Smooth muscle cell of the brain vasculature (primary cell): ENCODE measurements at places on chromosomes 12 and 14.

DNA sequence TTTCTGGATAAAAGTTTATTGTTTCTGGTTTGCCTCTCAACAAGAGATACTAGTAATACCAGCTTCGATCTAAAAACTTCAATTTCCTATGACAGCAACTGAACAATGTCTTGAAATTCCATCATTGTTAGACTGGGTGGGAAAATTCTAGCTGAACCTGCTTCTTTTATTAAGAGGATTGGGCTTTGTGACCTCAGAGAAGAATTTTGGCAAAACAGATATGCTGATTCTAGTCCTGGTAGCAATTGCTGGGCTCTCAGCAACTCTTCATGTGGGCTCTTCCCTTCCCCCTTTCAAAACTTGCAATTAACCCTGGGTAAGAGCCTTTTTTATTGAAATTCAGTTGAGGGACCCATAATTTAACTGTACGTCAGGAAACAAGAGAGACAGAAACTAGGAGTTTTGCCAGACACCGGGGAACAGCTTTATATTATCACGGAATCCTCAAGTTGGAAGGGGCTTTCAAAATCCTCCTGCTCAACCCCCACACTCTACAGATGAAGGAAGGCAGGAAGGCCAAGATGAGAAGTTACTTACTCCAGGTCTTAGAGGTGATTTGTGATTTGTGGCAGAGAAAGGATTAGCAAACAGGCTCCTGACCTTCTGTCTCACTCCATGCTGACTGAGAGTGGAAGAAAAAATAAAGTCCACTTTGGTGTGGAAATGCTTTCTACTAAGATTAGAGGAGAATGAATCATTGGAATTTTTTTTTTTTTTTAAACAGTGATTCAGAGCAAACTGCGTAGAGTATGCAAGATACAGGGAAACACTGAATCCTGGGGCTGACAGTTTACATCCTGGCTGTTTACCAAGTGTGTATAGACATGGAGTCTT lies 239.0 kb upstream of the ATP2B1 start:
- peak; percentile 43 for DNase-seq

- no peak for DNase-seq
These were observed 92.0 kb downstream of the IRF2BPL start for GRCh38 chr14:76936483-76936882.

DNA sequence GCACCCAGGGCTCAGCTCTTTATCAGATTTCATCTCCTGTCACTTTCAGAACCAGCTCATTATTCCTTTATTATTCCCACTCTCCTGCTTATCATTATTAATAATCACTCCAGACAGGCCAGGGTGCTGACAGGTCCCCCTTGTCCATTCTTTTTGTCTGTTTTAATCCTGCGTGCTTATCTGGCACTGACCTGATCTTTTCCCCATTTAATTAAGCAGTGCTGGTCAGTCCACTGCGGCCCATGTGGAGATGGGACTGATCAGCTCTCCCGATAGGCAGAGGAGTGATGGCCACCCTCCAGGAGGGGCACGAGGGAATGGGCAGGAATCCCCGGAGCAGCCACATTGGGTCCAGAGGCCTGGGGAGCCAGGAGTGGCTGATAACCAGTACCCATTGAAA lies 55.5 kb upstream of the GPATCH2L start:
- no peak for DNase-seq

GRCh38 chr14:59362513-59362912 lies 102.7 kb downstream of the GPR135 start:
- no peak for DNase-seq

DNA sequence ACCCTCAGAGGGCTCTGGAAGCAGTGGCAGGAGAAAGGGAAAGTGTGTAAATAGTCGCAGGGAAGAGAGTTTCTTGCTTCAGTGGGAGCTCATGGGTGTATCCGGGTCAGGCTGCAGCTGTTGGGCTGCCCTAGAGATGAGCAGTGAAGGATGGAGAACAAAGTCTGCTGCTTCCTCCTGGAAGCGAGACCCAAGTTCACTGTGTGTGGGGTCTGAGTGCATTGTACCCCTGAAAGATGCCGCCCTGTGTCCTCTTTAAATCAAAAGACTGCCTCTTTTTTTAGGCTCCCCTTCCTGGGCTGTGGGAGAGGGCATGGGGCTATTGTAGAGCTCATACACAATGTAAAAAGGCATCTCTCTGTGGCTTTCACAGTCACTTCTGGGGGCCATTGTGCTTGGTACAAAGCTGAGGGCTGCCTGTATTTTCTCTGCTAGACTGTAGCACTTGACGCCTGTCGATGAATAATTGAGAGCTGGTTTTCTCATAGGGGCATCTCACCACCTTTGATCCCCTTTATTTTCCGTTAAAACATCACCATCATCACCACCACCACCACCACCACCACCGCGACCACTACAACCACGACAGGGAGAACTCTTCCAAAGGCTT lies 16.7 kb downstream of the CHST11 start:
- no peak for DNase-seq

GRCh38 chr14:26598081-26598671 lies 343 bp upstream of the NOVA1 start:
- peak; percentile 44 for DNase-seq

DNA sequence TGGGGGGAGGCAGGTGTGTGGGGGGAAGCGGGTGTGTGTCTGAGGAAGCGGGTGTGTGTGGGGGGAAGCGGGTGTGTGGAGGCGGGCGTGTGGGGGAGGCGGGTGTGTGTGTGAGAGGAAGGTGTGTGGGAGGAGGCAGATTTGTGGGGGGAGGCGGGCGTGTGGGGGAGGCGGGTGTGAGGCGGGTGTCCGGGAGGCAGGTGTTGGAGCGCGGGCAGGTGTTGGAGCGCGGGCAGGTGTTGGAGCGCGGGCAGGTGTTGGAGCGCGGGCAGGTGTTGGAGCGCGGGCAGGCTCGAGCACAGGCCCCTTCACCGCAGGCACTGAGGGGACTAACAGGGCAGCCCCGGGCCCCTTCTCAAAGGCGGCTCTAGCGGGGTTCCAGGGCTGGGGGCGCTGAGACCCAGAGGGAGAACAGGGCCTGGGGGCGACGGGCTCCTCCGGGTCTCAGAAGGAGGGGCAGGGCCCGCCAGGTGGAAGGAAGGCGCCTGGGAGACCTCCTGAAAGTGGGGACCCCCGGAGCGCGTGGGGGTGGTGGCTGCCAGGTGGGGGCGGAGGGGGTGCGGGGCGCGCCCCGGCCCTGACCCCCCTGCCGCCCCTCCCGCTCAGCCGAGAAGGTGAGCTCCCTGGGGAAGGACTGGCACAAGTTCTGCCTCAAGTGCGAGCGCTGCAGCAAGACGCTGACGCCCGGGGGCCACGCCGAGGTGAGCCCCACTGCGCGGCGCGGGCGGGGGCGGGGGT lies 3.2 kb downstream of the CRIP2 start:
- DNase-seq = no peak

DNA sequence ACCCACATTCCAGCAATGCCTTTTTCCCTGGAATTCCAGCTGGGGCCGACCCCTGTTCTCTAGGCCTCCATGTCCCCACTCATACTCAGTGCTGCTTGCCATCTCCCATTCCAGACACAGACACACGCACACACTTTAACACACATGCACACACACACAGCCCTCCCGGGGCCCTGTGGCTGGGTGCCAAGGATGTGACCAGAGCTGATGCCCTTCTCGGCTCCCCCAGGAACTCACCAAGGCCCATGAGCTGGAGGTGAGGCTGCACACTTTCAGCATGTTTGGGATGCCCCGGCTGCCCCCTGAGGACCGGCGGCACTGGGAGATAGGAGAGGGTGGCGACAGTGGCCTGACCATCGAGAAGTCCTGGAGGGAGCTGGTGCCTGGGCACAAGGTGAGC lies 4.3 kb downstream of the PLEKHG6 start:
- DNase-seq = no peak

DNA sequence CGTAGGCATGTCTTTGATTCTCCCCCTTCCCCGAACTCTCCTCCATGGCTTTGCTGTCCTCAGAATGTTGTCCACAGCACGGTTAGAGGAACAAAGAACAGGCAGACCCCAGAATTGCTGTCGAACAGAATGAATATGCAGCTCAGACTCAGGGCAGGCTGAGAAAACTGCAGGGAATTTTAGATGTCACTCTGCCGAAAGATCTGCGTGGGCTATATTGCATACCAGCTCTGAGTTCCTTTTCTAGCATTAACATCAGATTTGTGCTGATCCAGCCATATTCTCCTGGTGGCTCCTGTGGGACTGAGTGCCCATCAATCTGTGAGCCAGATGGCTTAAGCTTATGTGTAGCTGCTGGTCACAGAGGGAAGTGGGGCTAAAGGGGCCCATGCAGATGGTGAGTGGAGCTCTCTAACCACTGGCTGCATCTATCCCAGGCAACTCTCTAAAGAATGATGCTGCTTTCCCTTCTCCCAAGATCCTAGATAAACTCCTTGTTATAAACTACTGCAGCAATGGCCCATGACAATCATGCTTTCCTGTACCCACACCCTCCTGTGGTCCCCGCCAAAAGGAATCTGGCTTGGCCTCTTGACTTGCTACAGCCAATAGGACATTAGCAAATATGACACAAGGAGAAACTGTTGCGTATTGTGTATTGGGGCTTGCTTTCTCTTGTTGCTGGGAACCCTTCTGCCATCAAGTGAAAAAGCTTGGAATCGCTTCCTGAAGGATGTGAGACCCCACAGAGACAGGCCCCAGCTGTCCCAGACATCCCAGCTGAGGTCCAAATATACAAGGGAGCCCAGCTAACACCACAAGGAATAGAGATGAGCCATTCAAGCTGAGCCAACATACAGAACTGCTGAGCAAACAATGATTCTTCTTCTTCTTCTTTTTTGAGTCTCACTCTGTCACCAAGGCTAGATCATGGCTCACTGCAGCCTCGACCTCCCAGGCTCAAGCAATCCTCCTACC lies 101.3 kb downstream of the FOXN3 start:
- no peak for DNase-seq

DNA sequence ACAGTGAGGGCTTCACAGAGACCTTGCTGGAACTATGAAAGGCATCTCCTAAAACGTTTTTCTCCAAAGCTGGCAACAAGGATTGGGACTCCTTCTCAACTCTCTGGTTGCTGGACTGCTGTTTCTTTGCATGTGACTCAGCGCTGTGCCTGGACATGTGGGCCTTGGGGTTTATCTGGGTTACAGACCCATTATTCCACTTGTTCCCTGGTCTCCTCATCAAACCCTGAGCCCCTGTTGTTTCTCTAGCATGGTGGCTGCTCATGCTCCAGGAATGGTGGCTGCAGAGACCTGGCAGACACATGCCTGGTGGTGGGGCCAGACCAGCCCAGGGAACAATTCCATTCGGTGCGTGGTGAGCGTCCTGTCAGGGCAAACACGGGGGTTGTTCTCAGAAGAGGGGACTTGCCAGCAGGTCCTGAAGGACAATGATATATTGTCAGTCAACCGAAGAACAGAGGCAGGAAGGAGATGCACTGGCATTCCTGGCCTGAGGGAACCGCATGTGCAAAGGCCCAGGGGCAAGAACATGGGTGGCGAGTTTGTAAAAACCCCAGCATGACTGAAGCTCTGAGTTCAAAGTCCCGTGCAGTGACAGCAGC lies 320.1 kb upstream of the RTL1 start:
- no peak for DNase-seq

DNA sequence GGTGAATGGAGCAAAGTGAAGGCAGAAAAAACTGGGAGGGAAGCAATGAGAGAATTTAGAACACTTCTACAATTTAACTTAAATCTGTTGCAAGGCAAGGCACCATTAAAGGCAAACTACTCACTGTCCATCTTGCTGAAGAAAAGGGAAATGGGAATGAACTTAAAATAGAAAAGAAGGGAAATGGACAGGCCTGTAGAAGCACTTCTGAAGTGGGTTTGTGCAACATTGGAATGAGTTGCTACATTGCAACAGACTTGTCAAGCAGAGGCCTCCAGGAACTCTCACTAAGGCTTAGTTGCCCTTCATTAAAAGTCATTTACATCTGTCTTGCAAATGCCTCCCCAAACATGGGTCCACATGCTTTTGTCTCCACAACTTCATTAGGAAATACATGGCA lies 13.7 kb upstream of the OR10AD1 start:
- DNase-seq = no peak

DNA sequence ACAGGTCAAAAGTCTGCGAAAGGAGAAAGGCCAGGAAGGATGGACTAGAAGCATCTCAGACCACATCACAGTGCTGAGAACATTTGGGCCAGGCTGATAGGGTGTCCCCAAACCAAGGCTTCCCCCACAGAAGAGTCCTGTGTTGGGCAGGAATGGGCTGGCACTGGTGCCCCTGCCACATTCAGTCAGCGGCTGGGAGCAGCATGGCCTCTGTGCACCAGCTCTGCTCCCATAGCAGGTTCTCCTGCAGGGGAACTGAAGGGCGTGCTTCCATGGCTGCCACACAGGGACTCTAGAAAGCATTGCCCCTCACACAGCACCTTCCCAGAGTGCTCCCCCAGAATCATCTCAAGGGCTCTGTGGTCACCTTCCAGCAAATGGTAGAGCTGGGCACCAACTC lies 17.5 kb downstream of the EVL start:
- no peak for DNase-seq

- no peak for DNase-seq
These were observed 245.0 kb upstream of the PELI2 start for GRCh38 chr14:55873169-55873568.

- no peak for DNase-seq
These were observed 23.5 kb downstream of the P2RX2 start for GRCh38 chr12:132641811-132642650.

- DNase-seq = no peak
These were observed 60.4 kb upstream of the FAR2 start for GRCh38 chr12:29088611-29089219.

GRCh38 chr14:102965282-102965681 lies 42.8 kb downstream of the AMN start:
- no peak for DNase-seq
